Activated CD8-positive, alpha-beta T cell treated with anti-CD3 and anti-CD28 coated beads, Interleukin-2, amount 10 ng/mL, durations not matched to agents 7 days and 5 days (primary cell): ENCODE measurements at places on chromosomes 5 and 9. TPM values are rescaled to one million over a fixed set of nuclear protein-coding genes. Genes with fewer than 3 reads are reported as not detected.

DNA sequence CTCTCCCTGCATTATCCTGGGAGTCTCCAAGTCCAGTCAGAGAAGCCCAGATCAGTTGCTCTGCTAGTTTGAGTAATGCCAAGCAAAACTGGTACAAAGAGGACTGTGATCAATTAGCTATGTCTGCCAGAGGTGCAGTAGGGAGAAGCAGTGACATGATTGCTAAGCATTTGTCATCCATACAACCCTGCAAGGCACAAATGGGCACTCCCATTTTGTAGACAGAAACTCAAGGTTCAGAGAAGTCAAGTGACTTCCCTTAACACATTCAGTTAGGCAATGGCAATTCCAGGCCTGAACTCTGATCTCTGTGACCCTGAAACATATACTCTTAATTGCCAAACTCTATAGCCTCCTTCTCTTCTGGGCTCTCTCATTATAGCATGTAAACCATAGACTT lies 34.0 kb downstream of the NDST1 start:
- no peak overlapping the region for H3K4me3 ChIP-seq
- no peaks in the 10 kb centered on the region for H3K4me1 ChIP-seq
- H3K36me3 ChIP-seq = no peaks in the 10 kb centered on the region
- no peak overlapping the region for H3K27ac ChIP-seq

GRCh38 chr5:175282611-175283225 lies 161.3 kb downstream of the DRD1 start:
- H3K4me1 ChIP-seq = no peaks in the 10 kb centered on the region
- no peaks in the 10 kb centered on the region for H3K36me3 ChIP-seq
- H3K4me3 ChIP-seq = no peak overlapping the region
- H3K27me3 ChIP-seq = no peaks in the 10 kb centered on the region
- H3K27ac ChIP-seq = no peak overlapping the region

The EFNA5 gene
- total RNA-seq = not detected

DNA sequence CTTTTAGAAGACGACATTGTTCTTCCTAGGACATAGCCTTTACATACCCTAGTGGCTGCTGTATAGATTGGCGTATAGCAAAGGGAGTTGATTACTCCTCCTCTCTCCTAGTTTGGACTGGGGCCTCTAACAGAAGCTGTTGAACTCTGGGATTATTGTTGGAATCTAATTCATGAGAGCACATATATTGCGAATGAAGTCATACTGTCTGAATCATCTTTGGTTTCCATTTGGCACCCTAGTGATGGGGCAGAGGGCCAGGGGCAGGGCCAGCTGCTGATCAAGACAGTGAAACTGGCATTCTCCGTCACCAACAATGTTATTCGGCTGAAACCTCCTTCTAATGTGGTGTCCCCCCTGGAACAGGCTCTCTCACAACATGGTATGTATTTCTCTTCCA lies 40.3 kb downstream of the NUP188 start:
- H3K27ac ChIP-seq = no peak overlapping the region
- DNase-seq = no peak
- peaks cover 55% of the 10 kb centered on the region for H3K36me3 ChIP-seq
- no peaks in the 10 kb centered on the region for H3K4me1 ChIP-seq

The SH3GL2 gene
- total RNA-seq = not detected

The ANKRD18A gene
- total RNA-seq = 0.08 TPM

GRCh38 chr9:36788534-36788933 lies 215.8 kb downstream of the MELK start:
- no peak overlapping the region for H3K27ac ChIP-seq
- no peaks in the 10 kb centered on the region for H3K36me3 ChIP-seq

DNA sequence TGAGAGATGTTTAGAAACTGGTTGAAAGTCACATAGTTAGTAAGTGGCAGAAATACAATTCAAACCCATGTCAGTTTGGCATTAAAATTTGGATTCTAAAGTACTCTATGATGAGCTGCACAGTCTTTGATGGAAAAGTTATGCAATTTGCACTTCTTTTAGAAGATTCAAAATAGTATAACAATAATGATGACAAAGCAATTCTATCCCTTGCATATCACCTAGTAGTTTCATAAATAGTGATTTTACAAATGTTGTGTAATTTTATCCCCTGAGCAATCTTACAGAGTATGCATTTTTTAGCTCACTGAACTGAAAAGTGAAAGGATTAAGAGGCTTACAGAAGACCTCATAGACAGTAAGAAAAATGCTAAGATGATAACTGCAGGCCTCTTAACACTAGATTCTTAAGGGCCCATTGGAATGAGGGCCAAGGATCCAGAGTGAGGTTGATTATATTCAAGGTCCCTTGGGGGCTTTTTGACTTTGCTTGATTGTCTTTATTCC lies 3.7 kb downstream of the C5orf46 start:
- no peaks in the 10 kb centered on the region for H3K36me3 ChIP-seq
- no peak overlapping the region for H3K27ac ChIP-seq
- H3K4me3 ChIP-seq = no peak overlapping the region
- H3K4me1 ChIP-seq = no peaks in the 10 kb centered on the region
